ENCODE measurements at places on chromosomes 5 and 9.

DNA sequence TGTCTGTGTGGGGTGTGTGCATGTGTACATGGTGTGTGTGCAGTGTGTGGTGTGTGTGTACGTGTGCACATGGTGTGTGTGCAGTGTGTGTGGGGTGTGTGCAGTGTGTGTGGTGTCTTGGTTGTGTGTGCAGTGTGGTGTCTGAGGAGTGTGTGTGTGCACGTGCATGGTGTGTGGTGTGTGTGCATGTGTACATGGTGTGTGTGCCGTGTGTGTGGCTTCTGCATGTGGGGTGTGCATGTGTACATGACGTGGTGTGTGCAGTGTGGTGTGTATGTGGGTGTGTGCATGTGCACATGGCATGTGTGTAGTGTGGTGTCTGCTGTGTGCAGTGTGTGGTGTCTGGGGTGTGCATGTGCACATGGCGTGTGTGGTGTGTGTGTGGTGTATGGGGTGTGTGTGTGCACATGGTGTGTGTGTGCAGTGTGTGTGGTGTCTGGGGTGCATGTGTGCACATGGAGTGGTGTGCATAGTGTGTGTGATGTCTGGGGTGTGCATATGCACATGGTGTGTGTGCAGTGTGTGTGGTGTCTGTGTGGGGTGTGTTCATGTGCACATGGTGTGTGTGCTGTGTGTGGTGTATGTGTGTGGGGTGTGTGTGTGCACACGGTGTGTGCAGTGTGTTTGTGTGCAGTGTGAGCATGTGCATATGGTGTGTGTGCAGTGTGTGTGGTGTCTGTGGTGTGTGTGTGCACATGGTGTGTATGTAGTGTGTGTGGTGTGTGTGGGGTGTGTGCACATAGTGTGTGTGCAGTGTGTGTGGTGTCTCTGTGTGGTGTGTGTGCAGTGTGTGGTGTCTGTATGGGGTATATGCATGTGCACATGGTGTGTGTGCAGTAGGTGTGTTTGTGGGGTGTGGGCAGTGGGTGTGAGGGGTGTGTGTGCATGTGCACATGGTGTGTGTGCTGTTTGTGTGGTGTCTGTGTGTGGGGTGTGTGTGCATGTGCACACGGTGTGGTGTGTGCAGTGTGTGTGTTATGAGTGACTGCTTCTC, 40.6 kb upstream of the ZNG1F start:
- no peak for DNase-seq

DNA sequence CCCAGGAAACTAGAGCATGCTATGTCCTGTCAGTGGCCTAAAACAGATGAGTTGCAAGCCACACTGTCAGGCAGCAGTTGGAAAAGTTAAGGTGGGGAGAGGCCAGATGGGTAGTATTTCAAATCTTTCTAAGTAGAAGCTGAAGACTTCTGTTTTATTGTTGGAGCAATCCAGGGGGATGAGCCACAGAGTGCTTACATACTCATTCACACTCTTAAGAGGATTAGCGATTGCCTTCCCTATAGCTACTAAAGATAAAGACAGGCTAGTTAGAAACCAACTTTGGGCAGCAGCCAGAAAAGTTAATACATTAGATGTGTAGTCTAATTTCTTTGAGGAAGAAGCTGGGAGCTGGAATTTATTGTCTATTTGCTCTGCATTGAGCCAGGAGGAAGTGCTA, 61.7 kb upstream of the ELAVL2 start:
- peak; percentile 91 for DNase-seq

DNA sequence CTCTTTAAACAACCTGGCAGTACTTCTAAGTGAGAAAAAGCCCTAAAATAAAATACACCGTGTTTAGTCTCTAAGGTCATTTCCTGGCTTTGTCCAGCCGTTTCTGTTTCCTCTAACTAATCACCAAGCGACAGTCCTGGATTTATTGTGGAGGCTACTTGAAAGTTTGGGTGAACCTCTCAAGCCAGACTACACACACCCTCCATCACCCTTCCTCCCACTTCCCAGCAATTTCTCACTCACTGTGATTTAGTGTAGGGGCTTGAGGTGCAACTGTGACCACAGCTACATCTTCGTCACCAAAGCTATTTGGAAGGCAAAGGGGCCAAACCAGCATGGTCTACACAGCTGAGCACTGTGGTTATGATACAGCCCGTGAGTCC, 240.0 kb upstream of the SLC24A2 start:
- DNase-seq: no peak

DNA sequence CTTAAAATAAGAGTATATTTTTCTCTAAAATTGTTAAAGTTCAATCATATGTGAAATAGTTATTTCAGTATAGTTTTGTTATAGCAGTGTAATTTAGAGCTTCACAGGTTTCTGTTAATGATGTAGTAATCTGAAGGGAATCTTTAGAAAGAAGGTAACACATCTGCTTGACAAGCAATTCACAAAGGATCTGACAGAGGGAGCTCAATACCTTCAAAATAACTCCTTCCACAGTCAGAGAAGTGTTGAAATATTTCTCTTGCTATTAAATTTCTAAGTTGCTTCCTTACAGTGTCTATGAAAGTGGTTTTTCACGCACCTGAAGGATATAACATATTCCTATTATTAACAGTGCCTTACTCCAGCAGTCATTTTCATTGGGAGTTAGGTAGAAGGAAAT, 44.9 kb downstream of the SLC25A51 start:
- DNase-seq: no peak

DNA sequence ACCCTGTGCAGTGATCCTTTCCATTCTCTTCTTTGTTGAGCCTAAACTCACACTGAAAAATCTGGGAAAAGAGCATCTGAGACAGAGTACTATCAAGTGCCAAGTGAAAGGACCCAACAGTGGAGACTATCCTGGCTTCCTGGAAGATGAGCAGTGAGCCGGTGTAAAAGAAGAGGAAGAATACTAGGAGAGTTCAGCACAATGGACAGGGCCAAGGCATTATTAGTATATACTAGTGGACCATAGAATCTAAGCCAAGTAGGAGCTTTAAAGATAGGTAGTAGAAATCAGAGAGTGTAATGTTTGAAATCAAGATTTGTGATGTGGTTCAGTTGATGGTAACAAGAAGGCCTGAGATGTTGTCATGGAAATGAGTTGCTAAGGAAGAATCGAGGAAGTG, 140.8 kb downstream of the CAMK4 start:
- DNase-seq: no peak

DNA sequence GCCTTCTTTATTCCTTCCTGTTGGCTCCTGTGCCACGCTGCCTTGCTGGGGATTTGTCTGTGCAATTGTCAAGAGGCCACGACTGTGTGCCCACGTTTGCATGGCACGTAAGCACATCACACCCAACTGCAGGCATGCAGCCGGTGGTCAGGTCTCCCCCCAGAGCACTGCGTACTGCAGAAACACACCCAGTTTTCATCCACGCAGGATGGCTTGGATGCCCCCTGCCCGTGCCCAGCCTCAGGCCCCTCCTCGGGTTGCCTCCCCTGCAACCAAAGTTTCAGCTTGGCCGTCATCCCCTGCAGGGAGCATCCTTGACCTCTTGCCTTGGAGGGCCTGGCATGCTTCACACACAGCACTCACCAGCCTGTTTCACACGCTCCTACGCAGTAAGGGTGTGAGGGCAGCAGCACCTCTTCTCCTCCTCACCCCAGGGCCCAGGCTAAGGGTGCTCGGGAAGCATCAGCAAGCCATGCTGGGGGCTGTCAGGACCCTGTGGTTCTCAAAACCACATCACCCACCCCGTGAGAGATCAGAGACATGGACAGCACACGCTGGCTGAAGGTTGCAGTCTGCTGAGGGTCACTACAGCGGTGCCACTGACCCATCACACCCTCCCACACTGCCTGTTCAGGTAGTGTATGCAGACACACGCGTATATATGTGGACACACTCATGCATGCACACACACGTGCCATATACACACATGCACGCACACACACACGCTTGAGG, 3.1 kb downstream of the MRPL36 start:
- DNase-seq: no peak

DNA sequence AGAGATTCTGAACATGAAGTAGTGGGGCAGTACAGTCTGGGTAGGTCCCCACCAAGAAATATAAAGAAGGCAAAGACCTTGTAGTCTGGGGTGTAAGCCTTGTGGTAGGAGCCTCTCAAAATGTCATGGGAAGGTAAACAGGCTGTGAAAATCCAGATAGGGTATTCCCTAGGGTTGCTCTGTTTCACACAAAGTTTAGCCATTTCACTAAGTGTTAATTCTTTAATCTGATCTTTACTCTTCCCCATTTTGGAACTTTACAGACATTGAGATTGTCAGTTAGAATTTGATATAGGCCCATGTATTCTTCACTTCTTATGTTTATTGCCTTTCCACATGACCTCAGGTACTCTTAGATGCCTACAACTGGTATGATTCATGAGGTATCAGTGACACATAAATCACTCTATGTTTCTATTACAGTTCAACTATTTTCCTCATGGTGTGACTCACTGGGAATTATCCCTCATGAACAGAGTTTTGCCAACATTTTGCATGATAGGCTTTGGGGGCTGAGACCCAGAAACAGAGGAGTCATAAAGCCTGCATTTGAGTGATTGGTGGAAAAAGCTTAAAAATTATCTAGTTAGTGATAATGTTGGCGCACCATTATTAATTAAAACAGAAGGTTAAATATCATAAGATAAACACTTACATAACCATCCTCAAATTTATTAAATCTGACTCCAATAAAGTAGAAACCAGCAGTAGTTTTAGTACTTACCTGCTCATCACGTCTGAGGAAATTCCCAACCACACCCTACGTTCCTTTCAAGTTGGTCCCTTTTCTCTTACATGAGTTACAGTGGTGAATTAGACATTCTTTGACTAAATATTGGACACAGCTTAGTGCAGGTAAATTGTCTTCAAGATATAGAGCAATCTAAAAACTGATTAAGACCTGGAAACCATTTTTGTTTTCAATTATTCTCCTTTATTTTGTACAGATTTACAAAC, 399.8 kb upstream of the MEF2C start:
- no peak for DNase-seq

DNA sequence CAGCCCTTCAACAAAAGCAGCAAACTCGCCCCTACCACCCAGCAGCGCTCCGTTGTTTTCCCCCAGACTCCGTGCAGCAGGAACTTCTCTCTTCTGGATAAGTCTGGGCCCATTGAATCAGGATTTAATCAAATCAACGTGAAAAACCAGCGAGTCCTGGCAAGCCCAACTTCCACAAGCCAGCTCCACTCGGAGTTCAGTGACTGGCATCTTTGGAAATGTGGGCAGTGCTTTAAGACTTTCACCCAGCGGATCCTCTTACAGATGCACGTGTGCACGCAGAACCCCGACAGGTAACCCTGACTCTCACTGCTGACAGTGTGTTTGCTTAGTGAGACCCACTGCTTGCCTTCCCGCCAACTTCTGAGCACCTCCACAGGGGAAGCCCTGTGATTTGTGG, 81.8 kb downstream of the PRDM6 start:
- DNase-seq: no peak

DNA sequence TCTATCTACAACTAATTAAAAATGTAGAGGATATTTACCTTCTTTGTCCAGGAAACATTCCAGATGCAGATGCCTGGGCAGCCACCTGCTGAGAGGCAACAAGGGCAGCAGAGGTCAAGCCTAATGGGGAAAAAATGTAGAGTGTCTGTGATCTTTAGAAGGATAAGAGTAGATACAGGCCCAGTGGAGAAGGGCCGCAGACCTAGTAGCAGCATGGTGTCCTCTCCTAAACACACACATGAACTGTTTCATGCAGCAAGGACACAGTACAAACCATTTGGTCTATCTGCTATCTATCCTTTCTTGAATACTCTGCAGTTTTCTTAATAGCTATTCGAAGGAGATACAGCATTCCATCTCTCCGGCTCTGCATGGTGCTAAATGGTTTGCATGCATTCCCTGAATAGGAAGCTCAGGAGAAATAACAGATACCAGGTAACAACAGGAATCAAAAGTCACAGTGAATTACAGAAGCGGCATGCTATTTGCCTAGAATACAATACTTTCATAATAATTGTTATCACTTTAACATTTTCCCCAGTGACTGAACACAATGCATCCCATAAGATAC, 107.3 kb downstream of the ZNF608 start:
- no peak for DNase-seq

- peak; percentile 21 for DNase-seq
Measured at GRCh38 chr9:135255033-135255840, 167.8 kb downstream of the OLFM1 start.

DNA sequence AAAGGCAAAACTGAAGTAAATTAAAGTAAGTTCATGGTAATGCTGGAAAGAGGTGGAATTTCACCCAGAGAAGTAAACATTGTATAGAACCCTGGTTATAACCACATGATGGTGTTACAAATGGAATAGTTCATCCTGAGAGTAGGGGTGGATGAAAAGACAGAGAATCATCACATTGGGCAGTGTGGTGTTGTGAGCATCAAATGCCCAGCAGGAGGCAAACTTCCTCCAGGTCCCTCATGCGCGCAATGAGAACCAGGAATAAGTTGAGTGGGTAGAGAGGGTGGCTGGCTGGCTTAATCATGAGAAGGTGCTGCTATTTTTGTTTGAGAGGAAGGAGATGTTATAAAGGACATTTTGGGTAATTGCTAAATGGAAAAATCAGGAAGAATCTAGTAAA, 163.3 kb upstream of the HMHB1 start:
- peak; percentile 18 for DNase-seq

DNA sequence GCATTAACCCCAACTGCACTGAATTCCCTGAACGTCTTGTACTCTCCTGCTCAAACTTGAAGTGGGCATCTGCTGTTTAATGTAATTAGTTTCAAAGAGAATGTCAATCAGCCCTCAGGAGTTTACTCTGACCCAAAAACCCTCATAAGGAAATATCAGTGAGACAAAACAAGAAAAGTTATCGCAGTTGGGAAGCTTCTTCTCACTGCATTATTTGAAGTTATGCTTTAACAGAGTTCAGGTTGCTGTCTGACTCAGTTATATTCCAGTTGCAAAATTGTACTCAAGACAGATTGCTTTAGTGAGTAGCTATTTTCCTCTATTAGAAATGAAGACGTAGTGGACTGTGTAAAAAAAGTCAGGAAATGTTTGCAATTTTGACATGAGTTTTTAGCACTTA, 52.1 kb downstream of the PPIC start:
- peak; percentile 1 for DNase-seq

DNA sequence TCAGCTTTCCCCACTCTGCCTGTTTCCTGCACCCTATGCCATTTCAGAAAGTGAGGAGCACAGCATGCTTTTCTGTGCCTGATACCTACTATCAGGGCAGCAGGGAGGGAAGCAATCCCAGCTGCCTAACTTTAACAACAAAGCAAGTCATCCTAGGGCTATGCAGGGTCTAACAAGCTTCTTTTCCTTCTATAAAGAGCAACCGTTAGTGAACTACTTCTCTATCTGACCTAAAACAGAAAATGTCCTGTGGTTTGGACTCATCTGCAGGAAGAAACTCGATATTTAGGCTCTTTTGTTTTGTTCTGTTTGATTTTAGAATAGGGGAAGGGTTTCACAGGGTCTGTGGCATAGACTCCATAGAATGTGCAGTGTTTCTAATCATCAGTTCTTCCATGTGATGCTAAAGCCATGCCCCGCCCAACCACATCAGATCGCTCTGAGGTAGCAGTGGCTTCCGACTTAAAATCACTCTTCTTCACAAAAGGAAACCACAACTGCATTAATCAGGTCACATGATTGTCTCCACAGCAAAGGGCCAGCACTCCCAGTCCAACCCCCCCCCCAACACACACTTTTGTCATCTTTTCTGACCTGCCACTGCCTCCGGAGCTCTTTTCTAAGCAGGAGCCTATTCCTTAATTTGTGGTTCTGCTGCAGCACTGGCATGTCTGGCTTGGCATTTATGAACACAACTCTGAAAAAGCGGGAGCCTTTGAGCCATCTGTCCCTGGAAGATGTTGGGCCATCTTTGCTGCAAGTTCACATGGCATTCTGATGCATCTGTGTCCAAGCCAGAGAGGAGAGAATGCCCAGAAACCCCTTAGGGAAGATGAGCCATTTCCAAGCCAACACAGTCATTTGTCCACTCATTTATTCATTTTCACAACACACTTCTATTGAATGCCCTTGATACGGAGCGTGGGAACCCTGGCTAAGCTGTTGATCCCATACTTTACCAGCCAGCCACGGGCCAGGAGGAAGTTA, 71.6 kb downstream of the CFAP90 start:
- DNase-seq: no peak
